Transverse colon (tissue), 4 donors: ENCODE measurements at places on chromosomes 16 and 17. TPM values are rescaled to one million over a fixed set of nuclear protein-coding genes. Genes with fewer than 3 reads are reported as not detected.
A peak's percentile ranks its signal among the peaks of the same experiment; 100 is the strongest.

Gene SLFN12
- 3.5 TPM for total RNA-seq

GRCh38 chr17:31371511-31372097 lies 19.9 kb upstream of the RAB11FIP4 start:
- peaks cover 5% of the 10 kb centered on the region for H3K4me1 ChIP-seq
- H3K36me3 ChIP-seq = no peaks in the 10 kb centered on the region
- no peak for DNase-seq
- H3K27me3 ChIP-seq = no peaks in the 10 kb centered on the region
- no peak overlapping the region for H3K4me3 ChIP-seq

DNA sequence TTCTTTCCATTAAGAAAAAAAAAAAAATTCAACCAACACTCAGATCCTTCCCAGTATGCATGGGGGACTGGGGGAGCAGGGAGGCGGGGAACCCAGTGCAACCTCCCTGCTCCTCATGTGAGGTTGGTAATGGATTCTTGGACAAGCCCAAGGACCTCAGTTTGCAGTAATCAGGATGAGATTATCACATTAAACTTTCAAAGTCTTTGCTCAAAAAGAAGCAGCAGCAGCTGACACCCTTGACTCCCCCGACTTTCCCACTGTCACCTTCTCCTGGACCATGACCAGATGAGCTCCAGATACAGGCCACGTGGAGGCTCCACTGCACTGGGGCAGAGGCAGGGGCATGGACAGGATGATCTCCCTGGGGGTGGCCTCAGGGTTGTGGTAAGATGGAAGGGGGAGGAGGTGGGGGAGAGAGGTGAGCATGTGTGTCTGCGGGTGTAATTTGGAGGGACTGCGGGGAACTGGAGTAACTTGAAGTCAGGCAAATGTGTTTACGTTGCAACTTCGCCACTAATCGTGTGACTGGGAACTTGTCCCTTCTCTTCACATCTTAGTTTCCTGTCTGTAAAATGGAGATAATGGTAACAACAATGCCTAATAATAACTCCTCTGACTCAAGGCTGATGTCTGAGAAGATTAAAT lies 19.8 kb downstream of the ZNF385C start:
- H3K27ac ChIP-seq = no peak overlapping the region
- H3K27me3 ChIP-seq = peaks cover 6% of the 10 kb centered on the region
- no peak for DNase-seq
- H3K4me1 ChIP-seq = no peaks in the 10 kb centered on the region
- no peak overlapping the region for H3K4me3 ChIP-seq

GRCh38 chr17:5047446-5047845 lies 12.2 kb upstream of the SLC52A1 start:
- no peaks in the 10 kb centered on the region for H3K27me3 ChIP-seq
- H3K36me3 ChIP-seq = no peaks in the 10 kb centered on the region
- peak overlapping the region; percentile 84 for H3K27ac ChIP-seq

- H3K27ac ChIP-seq = no peak overlapping the region
- no peaks in the 10 kb centered on the region for H3K36me3 ChIP-seq
- no peak overlapping the region for H3K4me3 ChIP-seq
- peak; percentile 84 for DNase-seq
- H3K27me3 ChIP-seq = peaks cover 14% of the 10 kb centered on the region
Measured at GRCh38 chr16:66478733-66479511, 51.8 kb downstream of the BEAN1 start.

GRCh38 chr16:52799149-52799548 lies 252.2 kb upstream of the TOX3 start:
- H3K4me1 ChIP-seq = no peaks in the 10 kb centered on the region
- no peak overlapping the region for H3K27ac ChIP-seq
- no peaks in the 10 kb centered on the region for H3K36me3 ChIP-seq
- DNase-seq = no peak
- no peaks in the 10 kb centered on the region for H3K27me3 ChIP-seq
- H3K4me3 ChIP-seq = no peak overlapping the region

GRCh38 chr17:45223539-45224528 lies 2.1 kb downstream of the FMNL1 start:
- peaks cover 8% of the 10 kb centered on the region for H3K4me1 ChIP-seq
- H3K27me3 ChIP-seq = peaks cover 29% of the 10 kb centered on the region
- no peak for DNase-seq
- H3K4me3 ChIP-seq = no peak overlapping the region
- peak overlapping the region; percentile 76 for H3K27ac ChIP-seq
- H3K36me3 ChIP-seq = no peaks in the 10 kb centered on the region

- DNase-seq = peak; percentile 18
- no peak overlapping the region for H3K4me3 ChIP-seq
- H3K4me1 ChIP-seq = no peaks in the 10 kb centered on the region
- H3K27me3 ChIP-seq = no peaks in the 10 kb centered on the region
- no peak overlapping the region for H3K27ac ChIP-seq
Measured at GRCh38 chr16:48687421-48688038, 77.5 kb upstream of the N4BP1 start.

- peaks cover 8% of the 10 kb centered on the region for H3K27me3 ChIP-seq
- peak; percentile 13 for DNase-seq
- H3K4me3 ChIP-seq = no peak overlapping the region
- no peaks in the 10 kb centered on the region for H3K4me1 ChIP-seq
- no peak overlapping the region for H3K27ac ChIP-seq
Measured at GRCh38 chr16:55021595-55022475, 91.2 kb downstream of the IRX5 start.

DNA sequence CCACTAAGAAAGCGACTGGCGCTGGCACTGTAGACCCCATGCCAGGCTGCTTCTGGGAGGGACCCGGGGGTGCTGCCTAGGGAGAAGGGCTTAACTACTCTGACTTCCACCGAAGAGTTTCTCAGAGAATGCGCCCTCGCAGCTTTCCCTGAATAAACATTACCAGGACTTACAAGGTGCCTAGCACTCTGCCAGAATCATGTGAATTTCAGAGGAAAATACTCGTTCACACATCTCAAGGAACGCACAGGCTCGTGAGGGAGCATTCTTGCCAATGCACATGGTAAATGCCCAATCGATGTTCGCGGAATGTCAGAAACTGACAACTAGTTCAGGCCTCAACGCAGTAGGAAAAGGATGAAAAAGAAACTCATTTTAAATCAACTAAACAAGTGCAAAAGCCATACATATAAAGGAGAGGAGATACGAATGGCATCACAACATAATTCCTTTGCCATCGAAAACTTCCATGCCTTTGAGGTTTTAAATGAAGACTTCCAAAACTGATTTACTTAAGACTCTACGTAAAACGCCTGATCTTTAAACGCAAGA lies 999 bp downstream of the CMC2 start:
- H3K27ac ChIP-seq = peak overlapping the region; percentile 96
- peak overlapping the region; percentile 93 for H3K4me3 ChIP-seq
- H3K4me1 ChIP-seq = peaks cover 24% of the 10 kb centered on the region
- no peaks in the 10 kb centered on the region for H3K27me3 ChIP-seq
